Stimulated activated naive CD8-positive, alpha-beta T cell treated with anti-CD3 and anti-CD28 coated beads, Interleukin-15, amount 100 ng/mL, for 72 hours (primary cell): ENCODE measurements at places on chromosomes 11 and 22.

- no peak for DNase-seq
Observed at GRCh38 chr11:12206529-12206928, 96.1 kb downstream of the MICAL2 start.

- DNase-seq: no peak
Observed at GRCh38 chr22:42957958-42958357, 57.0 kb downstream of the PACSIN2 start.

GRCh38 chr11:10541561-10541930 is 559 bp upstream of the RNF141 start:
- no peak for DNase-seq

- no peak for DNase-seq
Observed at GRCh38 chr11:115303929-115304531, 200.2 kb downstream of the CADM1 start.

DNA sequence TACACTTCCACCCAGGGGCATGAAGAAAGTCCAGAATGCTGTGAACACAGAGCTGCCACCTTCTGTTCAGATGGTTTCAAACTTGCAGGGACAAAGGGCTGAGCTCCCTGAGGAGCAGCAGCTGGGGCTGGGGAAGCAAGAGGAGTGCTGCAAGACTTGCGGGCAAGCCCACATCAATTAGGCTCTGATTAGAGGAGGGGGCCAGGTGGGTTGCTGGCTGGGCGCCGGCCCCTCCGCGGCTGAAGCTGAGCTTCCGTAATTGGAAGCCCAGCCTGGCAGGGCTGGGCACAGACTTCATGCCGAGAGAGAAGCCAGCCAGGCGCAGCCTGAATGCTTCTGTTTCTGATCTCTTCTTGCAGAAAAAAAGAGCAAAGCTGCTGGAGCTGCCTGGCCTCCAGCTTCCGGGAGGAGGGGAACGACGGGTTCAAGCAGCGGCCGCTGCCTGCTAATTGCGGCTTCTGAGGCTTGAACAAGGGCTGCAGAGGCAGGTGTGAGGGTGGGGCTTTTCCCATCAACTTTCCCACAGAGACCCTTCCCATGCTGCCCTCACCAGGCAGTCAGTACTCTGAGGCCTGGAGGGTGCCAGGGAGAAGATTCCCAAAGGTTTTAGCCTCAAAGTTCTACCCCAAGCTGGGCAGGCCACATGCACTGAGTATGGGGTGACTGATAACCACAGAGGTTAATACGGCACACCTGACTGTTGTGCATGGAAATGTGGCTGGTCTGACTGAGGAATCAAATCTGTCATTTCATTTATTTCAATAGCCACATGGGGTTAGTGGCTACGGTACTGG is 91.1 kb upstream of the LMO1 start:
- DNase-seq: no peak

DNA sequence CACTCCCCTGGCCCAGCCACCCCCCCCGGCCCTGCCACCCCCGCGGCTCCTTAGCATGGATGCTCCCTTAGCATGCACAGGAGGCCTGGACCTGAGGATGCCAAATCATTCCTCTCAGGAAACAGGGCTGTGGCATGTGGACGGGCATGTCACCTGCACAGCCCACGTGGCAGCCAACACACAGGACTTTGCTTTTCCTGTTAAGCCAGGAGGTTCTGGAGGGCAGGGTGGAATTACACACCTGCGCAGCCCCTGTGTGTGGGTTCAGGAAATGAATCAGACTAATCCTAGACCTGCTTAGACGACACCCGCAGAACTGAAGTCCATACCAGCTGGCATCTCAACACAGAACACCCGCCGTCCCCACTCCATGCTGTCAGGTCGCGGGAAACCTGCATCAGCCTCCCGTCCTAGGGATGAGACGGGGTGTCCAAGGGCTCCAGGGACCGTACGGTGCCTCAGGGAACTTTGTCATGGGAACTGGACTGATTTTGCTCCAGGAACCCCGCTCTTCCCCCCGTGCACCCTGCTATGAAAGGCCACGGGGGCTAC is 10.2 kb downstream of the CERK start:
- DNase-seq: no peak

- DNase-seq: peak; percentile 61
Observed at GRCh38 chr11:133834682-133835592, 10.4 kb downstream of the SPATA19 start.

- no peak for DNase-seq
Observed at GRCh38 chr11:37184326-37184725, 586.3 kb upstream of the RAG2 start.

- no peak for DNase-seq
Observed at GRCh38 chr11:130133716-130134115, 25.9 kb upstream of the ST14 start.

- DNase-seq: no peak
Observed at GRCh38 chr11:129985823-129986222, 16.8 kb downstream of the PRDM10 start.

GRCh38 chr22:47297261-47298016 is 535.0 kb downstream of the TBC1D22A start:
- peak; percentile 6 for DNase-seq

DNA sequence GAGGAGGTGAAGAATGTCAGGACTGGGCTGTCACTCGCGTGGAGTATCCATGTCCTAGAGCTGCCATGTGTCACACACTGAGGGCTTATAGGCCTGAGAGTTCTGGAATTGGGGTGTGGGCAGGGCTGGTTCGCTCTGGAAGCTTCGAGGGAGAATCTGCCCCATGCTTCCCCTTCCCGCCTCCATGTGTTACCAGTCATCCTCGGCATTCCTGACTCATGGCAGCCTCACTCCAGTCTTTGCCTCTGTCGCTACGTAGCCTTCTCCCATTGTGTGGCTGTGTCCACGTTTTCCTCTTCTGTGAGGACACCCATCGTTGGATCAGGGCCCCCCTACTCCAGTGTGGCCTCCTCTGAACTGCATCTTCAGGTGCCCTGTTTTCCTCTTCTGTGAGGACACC is 301.2 kb downstream of the TBC1D22A start:
- no peak for DNase-seq

GRCh38 chr11:62930157-62930556 is 9.0 kb upstream of the CHRM1 start:
- no peak for DNase-seq

DNA sequence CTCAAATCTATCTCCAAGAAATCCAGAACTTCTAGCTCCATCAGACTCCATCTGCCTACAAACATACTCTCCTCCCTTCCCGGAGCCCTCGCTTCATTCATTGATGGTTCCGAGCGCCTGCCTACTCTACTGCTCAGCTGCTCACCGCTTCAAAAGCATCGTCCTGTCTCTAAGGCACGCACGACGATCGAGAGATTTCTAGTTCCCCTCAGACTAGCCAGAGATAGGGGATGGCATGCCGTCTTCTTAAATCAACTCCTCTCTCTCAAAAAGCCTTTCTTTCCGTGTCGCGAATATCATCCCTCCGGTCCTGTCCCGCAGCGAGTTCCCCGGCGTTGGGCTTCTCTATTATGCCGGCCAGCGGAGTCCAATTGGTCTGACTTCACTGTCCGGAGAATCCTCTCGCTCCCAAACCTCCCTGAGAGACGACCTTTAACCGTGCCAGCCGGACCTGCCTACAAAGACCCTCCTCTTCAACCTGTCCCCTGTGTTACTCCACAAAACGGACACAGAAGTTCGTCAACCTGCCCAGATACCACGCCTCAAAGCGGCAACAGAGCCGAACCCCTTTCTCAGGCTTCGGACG is 592 bp downstream of the EEF1G start:
- DNase-seq: no peak

DNA sequence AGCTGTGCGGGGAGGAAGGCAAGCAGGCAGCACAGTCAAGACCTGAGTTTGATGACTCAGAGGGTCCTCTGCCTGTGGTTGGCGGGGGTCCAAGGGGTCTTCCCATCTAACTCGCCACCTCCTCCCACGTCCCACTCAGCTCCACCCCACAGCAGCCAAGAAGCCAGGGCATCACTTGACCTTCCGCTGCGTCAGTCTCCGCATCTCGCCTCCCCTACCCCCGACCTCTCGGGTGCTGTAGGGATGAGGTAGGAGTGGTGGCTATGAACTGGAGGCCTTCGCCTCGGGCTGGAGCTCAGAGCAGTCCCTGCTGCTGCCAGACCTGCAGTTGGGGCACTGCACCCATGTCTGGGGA is 90.6 kb downstream of the CDKN1C start:
- DNase-seq: no peak

GRCh38 chr22:39117585-39118191 is 20.6 kb downstream of the APOBEC3H start:
- DNase-seq: peak; percentile 62

DNA sequence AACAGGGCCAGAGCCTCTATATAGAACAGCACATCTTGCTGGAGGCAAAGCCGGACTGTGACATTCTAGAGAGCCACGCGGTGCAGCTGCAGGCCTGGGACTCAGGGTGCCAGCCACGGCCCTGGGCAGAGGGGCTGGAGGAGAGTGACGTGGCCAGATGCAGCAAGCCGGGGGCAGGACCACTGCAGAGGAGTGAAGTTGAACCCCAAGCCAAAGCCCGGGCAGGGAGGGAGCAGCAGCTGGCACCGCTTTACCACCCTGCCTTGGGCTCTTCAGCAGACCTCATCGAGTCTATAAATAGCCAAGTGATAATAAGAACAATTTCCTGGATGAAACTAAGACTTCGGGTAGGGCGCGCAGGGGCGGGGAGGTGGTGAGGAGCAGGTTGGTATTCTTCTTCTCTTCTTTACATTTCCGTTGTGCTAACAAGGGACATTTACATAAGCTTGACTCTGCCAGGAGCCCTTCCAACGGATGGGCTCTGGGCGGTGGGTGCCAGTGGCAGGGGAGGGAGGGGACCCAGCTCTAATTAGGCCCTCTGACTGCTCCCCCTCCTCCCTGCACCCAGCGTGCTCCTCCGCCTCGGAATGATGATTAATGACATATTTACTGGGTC is 110.2 kb downstream of the ST3GAL4 start:
- DNase-seq: peak; percentile 17

- peak; percentile 26 for DNase-seq
Observed at GRCh38 chr11:7688238-7688826, 15.0 kb upstream of the CYB5R2 start.

DNA sequence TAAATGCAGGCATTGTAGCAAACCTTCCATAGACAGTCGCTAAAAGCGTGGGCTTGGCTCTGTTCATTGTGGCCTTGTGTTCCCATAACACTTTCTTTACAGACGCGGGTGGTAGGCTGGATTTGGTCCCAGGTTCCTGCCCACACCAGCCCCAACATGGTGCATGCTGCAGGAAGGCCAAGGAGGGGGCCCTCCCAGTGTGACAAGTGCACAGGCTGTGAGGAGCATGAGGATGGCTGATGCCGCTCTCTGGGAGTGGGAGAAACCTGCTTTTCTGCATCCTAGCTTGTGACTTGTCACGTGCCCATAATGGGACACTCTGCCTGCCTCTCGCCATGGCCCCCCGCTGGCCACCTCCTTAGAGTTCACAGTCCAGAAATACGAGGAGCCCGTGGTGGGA is 161.8 kb upstream of the B3GAT1 start:
- no peak for DNase-seq

GRCh38 chr22:20026996-20027601 is 6.2 kb downstream of the TANGO2 start:
- DNase-seq: no peak

DNA sequence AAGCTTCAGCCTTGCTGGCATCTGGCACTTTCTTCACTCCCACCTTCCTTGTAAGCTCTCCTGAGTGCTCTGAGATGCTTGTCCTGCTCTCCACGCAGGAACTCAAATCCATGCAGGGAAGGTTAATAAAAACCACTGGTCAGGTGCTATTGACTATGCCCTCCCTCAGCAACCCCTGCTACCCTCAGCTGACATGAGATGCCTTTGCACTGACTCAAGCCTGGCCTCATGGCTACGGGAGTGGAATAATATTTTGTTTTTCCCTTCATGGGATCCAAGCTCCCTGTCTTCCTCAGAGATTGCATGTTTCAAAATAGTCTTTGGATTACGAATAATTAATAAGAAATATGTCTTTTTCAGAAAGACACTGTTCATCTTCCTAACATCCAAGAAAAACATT is 31.7 kb upstream of the ABCC8 start:
- no peak for DNase-seq

- no peak for DNase-seq
Observed at GRCh38 chr11:16215352-16215751, 141.0 kb downstream of the SOX6 start.

DNA sequence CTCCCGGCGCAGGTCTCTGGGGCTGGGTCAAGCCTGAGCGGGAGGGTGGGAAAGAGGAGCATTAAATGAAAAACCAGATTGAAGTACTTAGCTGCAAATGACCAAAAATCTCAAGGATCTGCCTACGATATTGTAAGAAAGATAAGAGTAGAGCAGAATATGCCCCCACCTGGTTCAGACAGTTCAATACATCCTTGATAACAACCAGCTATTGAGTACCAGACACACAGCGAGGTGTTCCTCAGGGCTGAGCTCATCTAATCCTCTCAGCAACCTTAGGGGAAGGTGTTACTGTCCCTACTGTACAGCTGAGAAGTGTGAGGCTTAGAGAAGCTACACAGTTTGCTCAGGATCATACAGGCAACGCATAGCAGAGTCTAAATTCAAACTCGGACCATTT is 27.4 kb upstream of the HMGXB4 start:
- no peak for DNase-seq

- peak; percentile 46 for DNase-seq
Observed at GRCh38 chr22:38927033-38927781, 30.2 kb upstream of the APOBEC3A start.

DNA sequence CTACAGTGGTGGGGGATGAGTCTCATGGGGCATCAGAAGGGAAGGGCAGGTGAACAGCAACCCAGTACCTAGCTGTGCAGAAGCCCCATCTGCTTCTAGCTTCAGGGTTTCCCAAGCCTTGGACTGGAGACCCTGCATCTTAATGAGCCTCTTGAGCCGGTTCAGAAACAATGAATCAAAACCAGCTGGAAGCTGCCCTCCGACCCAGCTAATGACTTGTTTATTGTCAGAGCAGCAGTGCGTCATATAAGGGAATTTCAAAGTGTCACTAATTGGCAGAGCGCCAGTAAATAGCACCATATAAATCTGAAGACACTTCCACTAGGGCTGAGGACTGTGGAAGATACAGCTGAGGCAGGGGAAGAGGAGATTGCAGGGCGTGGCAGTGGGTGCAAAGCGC is 57.5 kb downstream of the RPUSD4 start:
- DNase-seq: no peak

DNA sequence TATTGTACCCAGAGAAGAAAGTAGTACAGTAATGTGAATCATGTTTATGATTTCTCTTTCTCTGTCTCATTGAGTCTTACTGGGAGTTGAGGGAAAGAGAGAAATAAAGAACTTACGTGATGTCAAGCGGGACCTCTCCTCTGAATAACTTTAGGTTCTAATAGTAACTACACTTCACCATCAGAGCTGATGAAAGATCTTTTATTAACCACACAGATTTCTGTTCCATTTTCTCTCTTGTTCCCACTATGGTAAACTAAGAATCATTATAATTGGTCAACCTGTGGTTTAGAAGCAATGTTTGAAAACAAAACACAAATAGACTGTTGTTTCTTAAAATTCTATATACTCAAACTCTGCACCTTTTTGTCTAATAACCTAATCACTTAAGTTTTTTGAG is 142.3 kb downstream of the ELP4 start:
- DNase-seq: no peak

- DNase-seq: peak; percentile 52
Observed at GRCh38 chr22:32796865-32797573, 4.5 kb upstream of the TIMP3 start.
